ENCODE measurements at places on chromosomes 2 and 18.

GRCh38 chr2:207042841-207043240 lies 103.5 kb downstream of the CPO start:
- DNase-seq, result no peak

- DNase-seq, result no peak
Measured at GRCh38 chr2:229270551-229271410, at the start of gene PID1. PID1 (minus strand) TSS chr2:229271287; CDS start chr2:229271043, 244 bp downstream.

GRCh38 chr2:1743396-1744150 lies 742 bp downstream of the PXDN start:
- no peak for DNase-seq

DNA sequence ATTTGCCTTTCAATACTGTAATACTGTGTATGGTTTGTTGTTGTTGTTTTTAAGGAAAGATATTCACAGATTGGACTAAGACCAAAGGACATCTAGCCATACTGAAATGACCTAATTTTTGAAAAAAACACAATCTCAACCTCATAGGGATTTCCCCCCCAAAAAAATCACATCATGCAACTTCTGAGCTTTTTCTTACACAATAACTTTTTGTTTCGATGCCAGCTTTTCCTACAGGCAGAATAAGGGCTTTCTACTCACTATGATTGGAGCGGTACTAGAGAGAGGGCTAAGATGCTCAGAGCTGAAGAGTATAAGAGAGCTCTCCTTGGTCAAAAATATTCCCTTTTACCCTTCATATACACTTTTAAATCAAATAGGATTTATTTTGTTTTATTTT lies 32.4 kb upstream of the SLC3A1 start:
- DNase-seq, result no peak

- no peak for DNase-seq
Measured at GRCh38 chr18:46098616-46098933, 479 bp upstream of the ATP5F1A start.

GRCh38 chr2:85864654-85865053 lies 24.1 kb downstream of the ST3GAL5 start:
- DNase-seq, result no peak

GRCh38 chr18:35697869-35698268 lies 116.3 kb downstream of the GALNT1 start:
- DNase-seq, result no peak

- DNase-seq, result no peak
Measured at GRCh38 chr2:216932113-216932862, 72.4 kb upstream of the TNP1 start.

DNA sequence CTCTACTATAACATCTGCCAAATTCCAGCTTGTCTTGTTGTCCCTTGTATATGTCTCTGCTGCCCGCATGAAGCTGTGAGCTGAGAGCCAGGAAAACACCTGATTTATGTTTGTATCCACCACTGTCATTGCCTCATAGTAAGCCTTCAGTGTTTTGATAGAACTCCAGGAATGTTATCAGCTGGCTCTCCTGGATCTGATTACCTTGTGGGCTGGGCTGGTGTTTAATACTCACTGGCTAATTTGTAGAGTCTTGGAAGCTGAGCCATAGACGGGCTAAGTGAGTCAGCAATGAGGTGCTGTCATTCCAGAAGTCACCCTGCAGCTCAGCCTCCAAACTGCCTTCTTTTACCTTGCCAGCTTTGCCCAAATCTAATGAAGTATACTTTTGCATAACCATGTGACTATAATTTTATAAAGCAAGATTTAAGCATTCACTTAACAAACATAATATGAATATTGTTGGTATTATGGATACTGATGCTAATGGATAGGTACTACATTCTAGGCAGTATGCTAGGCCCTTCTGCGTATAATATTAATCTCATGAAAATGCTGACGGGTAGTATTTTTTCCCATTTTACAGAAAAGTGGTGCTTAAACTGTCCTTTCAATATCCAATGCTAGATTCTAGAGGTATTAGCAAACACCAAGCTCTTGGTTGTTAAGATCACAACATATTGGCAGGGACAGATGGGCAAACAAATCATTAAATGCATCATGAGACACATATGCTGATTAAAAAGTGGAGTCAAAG lies 62.7 kb upstream of the GATA6 start:
- no peak for DNase-seq

DNA sequence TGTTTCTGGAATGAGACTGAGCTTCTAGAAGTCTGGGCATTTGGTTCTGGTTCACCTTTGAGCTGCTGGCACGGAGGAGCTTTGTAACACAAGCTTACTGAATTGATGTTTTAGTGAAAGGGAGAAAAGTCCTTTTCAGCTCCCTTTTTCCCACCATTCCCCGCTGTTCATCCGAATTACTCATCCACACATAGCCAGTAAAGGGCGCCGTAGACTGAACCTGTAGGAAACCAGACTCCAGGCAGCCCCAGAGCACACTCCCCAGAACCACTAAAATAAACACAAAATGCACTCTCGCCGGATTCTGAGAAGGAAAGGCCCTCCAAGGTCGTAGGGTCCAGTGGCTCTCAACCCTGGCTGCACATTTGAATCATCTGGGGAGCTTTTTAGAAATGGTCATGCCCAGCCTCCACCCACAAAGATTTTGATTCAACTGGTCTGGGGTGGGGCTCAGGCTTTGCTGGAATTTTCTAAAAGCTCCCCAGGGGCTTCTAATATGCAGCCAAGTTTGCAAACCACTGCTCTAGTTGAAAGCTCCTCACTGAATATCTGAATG lies 29.6 kb downstream of the TCF7L1 start:
- DNase-seq, result no peak

GRCh38 chr18:28999726-29000125 lies 822.8 kb upstream of the CDH2 start:
- DNase-seq, result no peak

DNA sequence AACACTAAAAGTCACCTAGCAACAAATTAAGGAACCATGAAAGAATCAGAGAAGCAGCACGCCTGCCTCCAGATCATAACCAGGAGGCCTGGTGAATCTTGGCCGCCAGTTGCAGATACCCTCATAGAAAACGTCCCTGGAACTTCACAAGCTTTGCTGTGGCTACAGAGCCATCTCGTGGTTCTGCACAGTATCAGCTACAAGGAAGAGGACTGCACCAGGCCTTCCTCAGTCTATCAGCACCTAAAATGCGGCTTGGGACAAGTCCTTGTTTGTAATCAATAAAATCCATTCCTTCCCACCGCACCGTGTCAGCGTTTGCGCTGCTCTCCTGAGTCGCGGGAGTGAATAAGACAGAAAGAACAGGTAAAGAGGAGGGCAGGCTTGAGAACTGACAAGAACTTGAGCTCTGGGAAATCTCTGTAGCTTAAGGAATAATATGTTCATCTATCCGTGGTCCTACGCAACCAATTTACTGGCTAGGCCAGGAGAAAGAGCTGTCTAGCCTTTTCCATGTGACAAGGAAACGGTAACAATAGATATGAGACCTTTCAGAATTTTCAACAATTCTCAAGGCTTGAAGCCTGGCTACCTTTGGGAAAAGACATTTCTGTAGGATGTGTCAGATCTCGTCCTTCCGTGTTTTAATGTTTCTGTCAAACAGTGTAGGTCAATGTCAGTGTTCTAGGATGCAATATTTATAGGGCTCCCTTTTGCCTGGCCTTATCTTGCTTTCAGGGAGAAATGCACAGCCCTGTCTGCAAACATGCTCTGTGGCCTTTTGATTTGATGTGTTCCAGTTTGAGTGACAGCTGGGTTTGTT lies 128.5 kb upstream of the RAB12 start:
- no peak for DNase-seq

Measured in CD4-positive, alpha-beta memory T cell (primary cell).